ENCODE measurements at places on chromosomes 7 and 10.

DNA sequence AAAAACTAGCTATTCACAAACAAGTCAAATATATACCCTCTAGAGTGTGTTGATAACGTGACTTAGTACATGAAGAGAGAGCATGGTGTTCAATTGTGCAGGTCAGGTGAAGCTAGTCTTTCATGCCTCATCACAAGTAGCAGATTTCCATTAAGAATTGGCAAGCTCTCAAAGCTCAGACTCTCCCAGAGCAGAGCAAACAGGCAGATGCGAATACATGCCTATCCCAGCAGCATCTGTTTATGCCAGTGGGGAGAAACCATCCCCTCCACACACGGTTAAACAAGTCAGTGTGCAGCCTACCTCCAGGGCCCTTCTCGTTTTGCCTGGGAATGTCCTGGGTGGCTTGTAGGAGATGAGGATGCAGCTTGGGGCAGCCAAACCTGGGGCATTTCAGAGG is 532.5 kb upstream of the C7orf33 start:
- peak; percentile 63 for DNase-seq

GRCh38 chr10:69800109-69800508 is 1.6 kb upstream of the COL13A1 start:
- DNase-seq, result no peak

- DNase-seq, result no peak
These were observed 37.4 kb downstream of the PRKAG2 start for GRCh38 chr7:151839451-151839921.

- no peak for DNase-seq
These were observed 511.9 kb upstream of the ZMIZ1 start for GRCh38 chr10:78556705-78557432.

GRCh38 chr10:29646238-29646902 is 11.6 kb upstream of the SVIL start:
- DNase-seq, result no peak

Data from SHP77 treated with DMSO at 0.1 percent for 48 hours (cell line).